OCI-LY7 (cell line): ENCODE measurements at places on chromosomes 12 and 14.
A peak's percentile ranks its signal among the peaks of the same experiment; 100 is the strongest.

DNA sequence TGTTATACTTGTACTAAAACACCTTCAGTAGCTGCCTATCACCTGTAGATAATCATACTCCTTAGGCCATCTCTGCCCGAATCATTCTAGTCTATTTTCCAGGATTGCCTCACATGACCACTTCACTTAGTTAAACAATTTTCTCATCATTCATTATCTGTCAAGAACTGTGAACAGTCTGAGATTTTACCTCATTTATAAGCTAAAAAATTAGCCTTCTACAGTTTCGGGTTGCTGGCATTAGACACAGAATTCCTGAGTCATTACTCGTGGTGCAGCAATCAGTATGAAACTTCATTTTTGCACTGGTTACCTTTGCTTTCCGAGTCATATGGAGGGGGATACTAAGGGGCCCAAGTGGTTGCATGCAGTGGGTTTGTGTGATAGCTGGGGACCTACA lies 57.6 kb upstream of the OTOGL start:
- DNase-seq = no peak

DNA sequence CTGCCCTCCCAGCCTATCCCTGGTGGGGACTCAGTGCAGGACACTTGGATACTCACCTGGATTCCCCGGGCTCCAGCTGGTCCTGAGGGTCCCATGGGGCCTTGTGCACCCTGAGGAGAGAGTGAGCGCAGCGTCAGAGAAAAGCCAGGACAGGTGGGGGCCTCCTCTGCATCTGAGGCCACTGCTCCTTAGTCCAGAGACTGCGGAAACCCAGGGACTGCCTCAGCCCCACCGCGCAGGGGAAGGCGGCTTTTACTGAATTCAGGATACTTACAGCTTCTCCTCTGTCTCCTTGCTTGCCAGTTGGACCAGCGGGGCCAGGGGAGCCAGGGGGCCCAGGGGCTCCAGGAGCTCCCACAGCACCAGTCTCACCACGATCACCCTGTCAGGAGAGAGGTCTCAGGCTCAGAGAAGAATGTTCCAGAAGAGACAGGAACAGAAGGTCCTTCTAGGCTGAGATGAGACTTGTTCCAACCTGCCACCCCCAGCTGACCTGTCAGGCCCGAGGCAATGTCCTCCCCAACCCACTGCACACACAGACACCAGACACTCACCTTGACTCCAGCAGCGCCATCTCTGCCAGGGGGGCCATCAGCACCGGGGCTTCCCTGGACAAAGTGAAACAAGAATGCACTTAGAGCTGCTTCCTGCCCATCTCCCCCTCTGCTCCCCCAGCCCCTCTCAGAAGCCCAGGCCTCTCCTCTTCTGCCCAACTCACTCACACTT lies 13.8 kb downstream of the TMEM106C start:
- DNase-seq = no peak

- no peak for DNase-seq
Observed at GRCh38 chr12:66047411-66048021, 83.0 kb downstream of the LLPH start.

DNA sequence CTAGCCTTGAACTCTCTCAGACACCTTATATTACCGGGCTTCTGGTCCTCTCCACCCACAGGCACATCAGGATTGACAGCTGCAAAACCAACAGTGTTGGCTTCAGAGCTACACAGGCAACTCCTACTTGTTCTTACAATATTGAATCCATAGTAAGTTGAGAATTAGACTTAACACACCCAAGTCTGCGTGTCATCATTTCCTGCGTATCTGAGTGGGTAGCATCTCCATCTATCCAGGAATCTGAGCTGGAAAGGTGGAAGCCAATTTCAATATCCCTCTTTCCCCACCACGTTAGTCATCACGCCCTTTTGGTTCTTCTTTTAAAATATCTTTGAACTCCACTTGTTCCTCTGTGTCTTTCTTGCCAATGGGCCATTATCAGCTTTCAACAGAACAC lies 37.2 kb downstream of the NRXN3 start:
- no peak for DNase-seq

- peak; percentile 62 for DNase-seq
Observed at GRCh38 chr12:7113389-7113871, 4.4 kb upstream of the C1RL start.

- DNase-seq = no peak
Observed at GRCh38 chr12:61530456-61530855, 729.7 kb upstream of the USP15 start.

- DNase-seq = no peak
Observed at GRCh38 chr12:112190231-112191025, 65.1 kb downstream of the TRAFD1 start.

GRCh38 chr12:57891542-57892228 lies 45.2 kb upstream of the CTDSP2 start:
- DNase-seq = no peak

DNA sequence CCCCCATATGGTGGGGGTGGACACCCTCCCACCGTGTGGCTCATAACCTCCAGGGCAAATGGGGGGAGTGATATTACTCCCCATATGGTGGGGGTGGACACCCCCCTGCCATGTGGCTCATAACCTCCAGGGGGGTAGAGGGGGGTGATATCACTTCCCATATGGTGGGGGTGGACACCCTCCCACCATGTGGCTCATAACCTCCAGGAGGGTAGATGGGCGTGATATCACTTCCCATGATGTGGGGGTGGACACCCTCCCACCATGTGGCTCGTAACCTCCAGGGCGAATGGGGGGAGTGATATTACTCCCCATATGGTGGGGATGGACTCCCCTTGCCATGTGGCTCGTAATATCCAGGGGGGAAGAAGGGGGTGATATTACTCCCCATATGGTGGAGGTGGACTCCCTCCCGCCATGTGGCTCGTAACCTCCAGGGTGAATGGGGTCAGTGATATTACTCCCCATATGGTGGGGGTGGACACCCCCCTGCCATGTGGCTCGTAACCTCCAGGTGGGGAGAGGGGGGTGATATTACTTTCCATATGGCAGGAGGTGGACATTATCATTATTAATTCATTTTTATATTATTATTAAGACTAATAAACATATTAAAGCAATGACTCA lies 51.2 kb upstream of the OXA1L start:
- no peak for DNase-seq

- no peak for DNase-seq
Observed at GRCh38 chr12:102093319-102093718, 26.6 kb downstream of the NUP37 start.

DNA sequence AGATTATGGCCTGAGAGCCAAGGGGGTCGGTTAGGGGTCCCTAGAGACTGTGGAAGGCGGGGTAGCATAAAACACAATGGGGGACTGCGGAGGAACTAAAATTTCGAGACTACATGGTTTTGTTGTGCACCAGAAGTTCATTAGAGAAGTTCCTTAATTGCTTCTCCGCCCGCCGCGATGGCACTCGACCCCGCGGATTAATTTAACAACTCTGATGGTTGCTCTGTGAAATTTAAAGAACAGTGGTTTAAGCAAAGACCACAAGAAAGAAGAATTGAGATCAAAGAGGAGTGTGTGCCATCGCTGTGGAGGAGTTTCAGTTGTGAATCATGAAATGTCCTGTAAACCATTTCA lies 1.4 kb upstream of the CCDC88C start:
- no peak for DNase-seq

DNA sequence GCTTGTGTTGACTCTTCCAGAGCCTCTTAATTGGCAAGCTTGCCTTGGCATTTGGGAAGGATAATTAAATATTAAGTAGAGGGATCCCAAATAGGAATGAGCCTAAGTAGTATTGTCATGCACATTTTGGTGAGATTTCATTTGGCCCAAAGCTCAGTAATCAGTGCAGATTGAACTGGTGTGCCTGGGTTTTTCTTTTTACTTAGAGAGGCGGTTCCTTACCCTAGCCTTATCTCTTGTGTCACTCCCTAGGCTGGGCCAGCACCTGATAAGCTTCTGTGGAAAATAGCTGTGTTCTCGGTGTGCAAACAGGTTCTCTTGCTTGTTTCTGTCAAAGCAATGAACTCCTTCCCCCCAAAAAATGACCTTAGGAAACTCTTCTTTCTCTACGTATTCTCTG lies 9.3 kb upstream of the B4GALNT3 start:
- DNase-seq = no peak

DNA sequence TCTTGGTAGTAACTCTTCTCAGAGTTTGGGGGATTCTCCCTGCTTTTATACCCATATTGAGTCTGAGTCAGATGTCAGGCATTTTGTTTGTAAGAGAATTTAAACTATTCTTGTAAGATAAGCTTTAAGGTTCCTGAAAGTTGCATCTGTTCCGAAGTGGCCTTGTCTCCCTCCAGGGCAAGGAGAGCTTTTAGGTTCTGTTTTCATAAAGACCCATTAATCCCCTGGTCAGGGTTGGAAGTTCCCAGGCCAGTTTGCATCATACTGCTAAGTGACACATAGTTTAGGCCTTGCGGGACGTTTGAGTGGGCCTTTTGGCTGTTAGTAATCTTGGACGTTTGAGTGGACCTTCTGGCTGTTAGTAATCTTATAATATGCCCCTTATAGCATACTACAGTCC lies 396.7 kb downstream of the NPAS3 start:
- DNase-seq = no peak

DNA sequence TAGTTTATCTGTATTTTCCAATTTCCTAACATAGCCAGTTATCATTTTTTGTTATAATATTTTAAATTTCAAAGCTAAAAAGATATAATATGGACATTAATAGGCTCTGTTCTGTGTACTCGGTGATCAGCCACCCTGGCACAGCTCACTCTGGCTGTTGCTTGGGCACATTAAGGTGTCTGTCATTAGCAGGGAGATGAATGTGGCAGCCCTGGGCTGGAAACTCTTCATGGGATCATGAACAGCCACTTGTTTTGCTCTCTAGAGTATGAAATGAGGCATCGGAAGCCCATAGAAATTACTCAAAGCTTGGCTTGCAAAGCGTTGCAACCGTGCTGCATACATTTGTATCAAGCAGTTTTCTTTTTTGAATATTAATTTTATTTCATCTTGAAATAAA lies 233.2 kb downstream of the DACT1 start:
- no peak for DNase-seq

- peak; percentile 85 for DNase-seq
Observed at GRCh38 chr12:56129206-56129941, 1.3 kb downstream of the ESYT1 start.

DNA sequence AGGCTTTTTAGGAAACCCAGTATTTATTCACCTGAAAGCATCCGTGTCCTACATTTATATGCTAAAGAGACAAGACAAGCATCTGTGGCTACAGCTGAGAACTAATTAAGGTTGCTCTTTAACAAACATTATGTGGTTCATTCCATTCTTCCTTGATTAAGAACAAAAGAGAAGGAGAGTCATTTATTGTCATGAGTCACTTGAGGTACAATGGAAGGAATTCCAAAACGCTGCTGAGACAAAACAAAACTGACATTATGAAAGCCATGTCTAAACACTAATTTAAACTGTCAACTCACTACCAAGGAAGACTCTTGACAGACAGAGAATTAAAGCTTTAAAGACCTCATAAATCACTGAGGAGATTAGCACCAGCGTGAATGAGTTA lies 214.4 kb downstream of the BMP4 start:
- no peak for DNase-seq

GRCh38 chr14:92607251-92607650 lies 93.7 kb downstream of the RIN3 start:
- no peak for DNase-seq

DNA sequence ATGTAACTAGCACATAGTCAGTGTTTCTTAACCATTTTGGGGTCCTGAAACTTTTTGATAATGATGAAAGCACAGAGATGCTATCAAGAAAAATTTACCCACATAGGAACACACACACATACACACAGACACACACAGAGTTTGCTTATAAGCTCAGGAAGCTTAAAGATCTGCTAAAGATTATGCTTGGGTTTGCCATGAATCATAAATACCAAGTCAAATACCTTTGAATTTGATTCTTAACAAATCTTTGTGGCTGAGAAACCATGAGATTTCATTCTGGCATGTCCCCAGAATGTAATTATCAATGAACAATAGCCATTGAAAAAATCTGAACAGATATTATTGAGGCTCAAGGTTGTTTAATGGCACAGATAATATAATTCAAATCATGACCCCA lies 89.2 kb downstream of the NTS start:
- no peak for DNase-seq

DNA sequence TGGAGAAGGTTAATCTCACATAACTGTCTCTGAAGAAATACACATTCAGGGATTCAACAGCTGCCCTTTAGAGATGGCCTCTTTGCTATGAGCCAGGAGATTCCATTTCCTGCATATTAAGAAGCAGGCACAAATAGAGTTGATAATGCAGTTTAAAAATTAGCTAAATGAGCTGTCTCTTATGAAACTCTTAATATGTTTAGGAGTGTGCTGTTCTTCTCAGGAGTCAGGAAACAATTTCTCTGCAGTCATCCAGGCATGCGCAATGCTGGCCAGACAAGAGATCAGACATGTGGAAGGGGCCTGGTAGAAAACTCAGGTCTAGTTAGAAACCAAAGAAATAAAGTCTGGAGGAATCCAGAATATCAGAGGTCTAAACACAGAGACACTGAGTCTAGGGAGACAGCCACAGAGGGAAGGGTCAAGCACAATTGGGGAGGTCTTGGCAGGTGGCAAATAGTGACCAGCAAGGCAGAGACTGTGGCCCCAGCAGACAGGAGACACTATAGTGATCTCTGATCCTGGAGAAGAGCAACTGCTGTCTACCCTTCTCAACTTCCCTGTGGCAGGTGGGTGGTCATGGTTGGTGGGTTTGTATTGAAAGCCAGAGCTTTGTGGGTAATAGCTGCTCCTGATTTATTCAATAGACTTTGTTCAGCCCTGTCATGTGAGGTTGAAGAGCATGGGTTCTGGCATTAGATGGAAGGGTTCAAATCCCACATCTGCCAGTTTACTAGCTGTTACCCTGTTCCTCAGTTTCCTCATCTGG lies 185.8 kb upstream of the RMST start:
- no peak for DNase-seq

DNA sequence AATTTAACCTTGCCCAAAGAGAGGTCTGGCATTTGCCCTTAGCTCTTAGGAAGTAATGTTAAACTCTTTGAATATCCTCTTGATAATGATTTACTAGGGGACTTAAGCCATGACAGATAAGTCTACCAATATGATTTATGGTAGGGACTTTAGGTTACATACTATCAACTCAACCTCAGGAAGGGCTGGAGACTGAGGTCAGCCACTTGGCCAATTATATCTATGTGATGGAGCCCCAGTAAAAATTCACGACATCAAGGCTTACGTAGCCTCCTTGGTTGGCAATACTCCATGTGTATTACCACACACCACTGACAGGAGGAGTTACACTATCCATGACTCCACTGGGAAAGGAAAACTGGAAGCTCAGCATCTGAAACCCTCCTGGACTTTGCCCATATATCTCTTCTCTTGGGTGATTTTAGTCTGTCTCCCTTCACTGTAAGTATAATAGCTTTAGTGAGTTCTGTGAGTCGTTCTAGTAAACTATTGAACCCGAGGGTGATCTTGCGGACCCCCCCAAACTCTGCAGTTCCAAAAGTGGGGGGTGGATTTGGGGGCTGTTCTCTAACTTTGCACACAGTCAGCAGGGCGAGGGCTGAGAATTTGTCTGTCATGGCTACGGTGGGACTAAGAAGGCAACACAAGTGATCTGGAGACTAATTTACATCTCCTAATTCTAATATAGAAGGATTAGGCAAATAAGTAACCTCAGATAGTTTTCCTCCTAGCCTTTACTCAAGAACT lies 62.3 kb downstream of the R3HDM2 start:
- DNase-seq = no peak
